ENCODE measurements at places on chromosomes 16 and 17.
A peak's percentile ranks its signal among the peaks of the same experiment; 100 is the strongest.

- DNase-seq, result no peak
These were observed at the start of gene P2RX5 for GRCh38 chr17:3695723-3696411. TSS of gene P2RX5 (minus strand) at chr17:3696155. CDS start at chr17:3696005, 150 bp downstream.

GRCh38 chr16:73616166-73616753 is 568.3 kb upstream of the ZFHX3 start:
- DNase-seq, result no peak

- no peak for DNase-seq
These were observed 9.2 kb upstream of the SNN start for GRCh38 chr16:11658896-11659708.

- DNase-seq, result no peak
These were observed 1.1 kb downstream of the ATP1B2 start for GRCh38 chr17:7651665-7652387.

- DNase-seq, result no peak
These were observed 172.8 kb downstream of the RAB11FIP4 start for GRCh38 chr17:31564291-31564690.

DNA sequence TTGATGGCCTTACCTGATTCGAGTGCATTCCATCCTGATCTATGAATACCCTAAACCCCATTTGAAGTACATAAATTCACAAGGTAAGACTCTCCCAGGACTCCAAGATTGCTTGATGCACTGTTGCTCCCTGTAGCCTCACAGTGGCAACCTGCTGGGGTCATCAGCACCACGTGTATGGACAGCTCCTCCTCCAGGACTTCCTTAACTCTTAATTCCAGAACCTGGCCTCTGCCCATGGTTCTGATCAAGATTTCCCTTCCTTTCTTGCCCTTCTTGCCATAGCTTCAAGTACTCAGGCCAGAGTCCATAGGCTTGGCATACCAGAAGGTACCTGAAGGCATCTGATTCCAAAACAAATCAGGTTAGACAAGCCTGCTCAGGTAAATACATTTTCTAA is 34.0 kb upstream of the NLK start:
- DNase-seq, result peak; percentile 94

GRCh38 chr16:1407753-1408152 is 6.8 kb downstream of the UNKL start:
- DNase-seq, result no peak

DNA sequence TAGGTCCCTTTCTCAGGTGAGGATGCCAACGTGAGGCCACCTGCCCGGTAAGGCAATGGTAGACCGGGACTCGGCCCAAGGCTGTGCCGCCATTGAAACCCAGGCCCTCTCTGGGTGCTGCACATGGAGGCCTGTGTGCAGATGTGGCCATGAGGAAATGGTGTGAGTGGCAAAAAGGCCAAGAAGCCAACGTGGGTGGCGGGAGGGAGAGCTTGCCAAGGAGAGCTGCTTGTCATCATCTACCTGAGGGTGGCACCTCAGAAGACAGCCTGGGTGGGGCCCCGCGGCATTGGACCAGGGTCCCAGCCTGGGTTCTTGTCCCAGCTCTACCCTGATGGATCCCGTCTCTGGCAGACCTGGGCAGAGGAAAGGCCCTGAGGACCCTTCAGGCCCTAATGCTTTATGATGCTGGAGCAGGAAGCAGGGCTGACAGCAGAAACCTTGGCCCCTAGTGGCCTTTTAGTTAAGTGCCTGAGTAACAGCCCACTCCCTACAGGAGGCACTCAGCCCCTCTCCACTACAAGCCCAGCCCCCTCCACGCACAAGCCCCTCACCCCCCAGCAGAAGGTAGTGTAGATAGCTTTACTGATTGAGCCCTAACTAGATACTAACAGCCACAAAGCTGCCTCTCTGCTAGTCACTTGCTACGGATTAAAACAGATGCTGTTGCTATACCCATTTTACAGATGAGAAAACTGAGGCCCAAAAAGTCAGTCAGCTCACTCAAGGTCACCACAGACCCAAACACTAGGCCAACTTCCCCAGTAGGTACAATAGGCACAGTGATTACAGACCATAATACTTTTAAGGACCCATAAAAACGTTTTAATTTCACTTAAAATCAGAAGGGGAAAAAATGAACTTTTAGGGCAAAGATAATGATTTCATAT is 26.2 kb upstream of the KIFC3 start:
- no peak for DNase-seq

DNA sequence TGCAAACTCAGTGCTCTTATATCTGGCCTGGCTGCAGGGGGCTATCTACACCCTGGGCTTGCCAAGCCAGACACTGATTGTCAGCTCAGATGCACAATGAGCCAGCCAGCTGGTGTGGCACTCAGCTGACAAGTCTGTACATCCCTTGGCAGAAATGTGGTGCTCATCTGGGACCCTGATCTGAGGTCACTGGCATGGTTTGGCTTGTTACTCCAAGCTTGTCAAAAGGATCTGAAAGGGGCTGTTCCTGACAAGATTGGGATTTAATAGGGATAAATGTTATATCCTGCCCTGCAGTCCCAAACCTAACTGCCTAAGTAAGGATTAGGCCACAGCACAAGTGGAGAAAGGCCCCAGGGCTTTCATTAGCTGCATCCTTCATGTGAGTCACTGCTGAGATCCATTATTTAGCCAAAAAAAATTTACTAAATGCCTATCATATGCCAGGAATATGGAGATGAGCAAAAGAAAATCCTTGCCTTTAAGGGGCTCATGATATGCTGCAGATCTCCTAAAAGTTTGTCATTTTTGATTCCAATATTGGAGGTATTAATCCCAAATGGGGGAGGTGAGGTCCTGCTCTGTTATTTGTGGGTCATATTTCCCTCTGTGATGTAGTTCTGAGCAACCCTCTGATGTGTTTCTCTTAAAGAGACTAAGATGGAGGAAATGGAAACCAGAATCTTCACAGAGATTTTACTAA is 6.3 kb downstream of the SLC6A2 start:
- no peak for DNase-seq

Measured in Caco-2 (cell line).